ENCODE measurements at places on chromosomes 6 and 20. TPM values are rescaled to one million over a fixed set of nuclear protein-coding genes. Genes with fewer than 3 reads are reported as not detected.

DNA sequence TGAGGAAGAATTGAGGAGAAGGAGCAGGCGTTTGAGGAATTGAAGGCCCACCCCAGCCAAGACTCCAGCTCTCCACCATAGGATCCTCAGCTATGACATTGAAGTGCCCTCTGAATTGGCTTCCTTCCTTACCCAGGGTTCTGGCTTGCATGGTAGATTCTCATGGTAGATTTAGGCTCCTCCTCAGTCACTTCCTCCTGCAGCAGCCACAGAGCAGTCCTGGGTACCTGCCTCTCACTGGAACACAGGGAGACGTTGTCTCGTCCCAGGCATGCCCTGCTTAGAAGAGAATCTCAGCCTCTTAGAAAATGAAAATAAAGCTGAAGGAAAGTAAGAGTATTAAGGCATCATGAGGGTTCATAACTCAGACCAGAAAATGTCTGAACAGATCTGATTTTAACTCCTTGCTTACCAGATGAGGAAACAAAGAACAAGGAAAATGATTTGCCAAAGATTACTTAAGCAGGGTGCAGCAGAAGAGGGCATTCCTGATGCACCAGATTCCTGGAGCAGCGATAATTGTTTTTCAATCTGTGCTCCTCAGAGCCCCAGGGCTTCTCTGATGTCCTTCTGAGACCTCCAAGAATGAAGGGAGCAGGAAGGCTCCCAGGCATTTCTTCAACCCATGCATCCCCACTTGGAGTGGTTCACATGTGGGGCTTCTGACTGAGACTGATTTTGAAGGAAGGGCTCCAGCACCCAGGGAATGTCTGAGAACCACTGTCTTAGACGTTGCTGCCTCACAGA lies 219.8 kb downstream of the HIVEP2 start:
- H3K4me1 ChIP-seq, result peaks cover 42% of the 10 kb centered on the region
- DNase-seq, result no peak
- H3K36me3 ChIP-seq, result no peaks in the 10 kb centered on the region
- H3K27me3 ChIP-seq, result no peaks in the 10 kb centered on the region

GRCh38 chr20:3430376-3431069 lies 23.1 kb upstream of the DNAAF9 start:
- no peaks in the 10 kb centered on the region for H3K27me3 ChIP-seq
- no peaks in the 10 kb centered on the region for H3K4me1 ChIP-seq

GRCh38 chr20:64084685-64085152 lies 521 bp upstream of the LKAAEAR1 start:
- H3K4me1 ChIP-seq, result no peaks in the 10 kb centered on the region
- H3K27ac ChIP-seq, result no peak overlapping the region
- no peak for DNase-seq
- H3K4me3 ChIP-seq, result no peak overlapping the region

GRCh38 chr6:109313139-109313538 lies 69.1 kb downstream of the CD164 start:
- H3K4me1 ChIP-seq, result peaks cover 7% of the 10 kb centered on the region
- no peak overlapping the region for H3K27ac ChIP-seq
- no peaks in the 10 kb centered on the region for H3K27me3 ChIP-seq

- H3K27me3 ChIP-seq, result peaks cover 7% of the 10 kb centered on the region
- no peak overlapping the region for H3K27ac ChIP-seq
- H3K4me3 ChIP-seq, result no peak overlapping the region
- 0 out of 2 replicates have a peak, but pooled peaks cover 5% of the 10 kb centered on the region for H3K4me1 ChIP-seq
- DNase-seq, result no peak
These were observed 113.2 kb downstream of the GPX5 start for GRCh38 chr6:28638787-28639430.

- H3K27ac ChIP-seq, result peak overlapping the region; percentile 86
- H3K36me3 ChIP-seq, result no peaks in the 10 kb centered on the region
- no peaks in the 10 kb centered on the region for H3K27me3 ChIP-seq
- H3K4me3 ChIP-seq, result no peak overlapping the region
- DNase-seq, result peak; percentile 95
- H3K4me1 ChIP-seq, result peaks cover 72% of the 10 kb centered on the region
These were observed 287.6 kb downstream of the ESR1 start for GRCh38 chr6:152094992-152095592.

DNA sequence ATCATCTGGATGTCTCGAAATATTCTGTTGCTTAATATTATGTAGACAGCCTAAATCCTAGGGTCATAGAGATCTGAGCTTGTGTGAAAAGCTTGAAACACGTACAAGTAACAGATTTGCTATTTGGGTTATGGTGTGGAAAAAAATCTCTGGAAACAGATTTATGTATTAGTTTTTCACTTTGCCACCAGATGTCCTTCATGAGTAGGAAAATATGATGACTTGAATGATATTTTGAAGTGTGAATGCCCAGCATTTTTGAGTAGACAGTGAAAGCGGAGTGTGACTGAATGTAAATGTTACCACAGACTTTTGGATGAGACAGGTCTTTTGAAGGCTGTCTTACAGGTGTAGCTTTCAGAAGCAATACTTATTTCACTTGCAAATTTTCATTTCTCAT lies 4.2 kb upstream of the BMP6 start:
- H3K4me1 ChIP-seq, result peaks cover 6% of the 10 kb centered on the region
- H3K27ac ChIP-seq, result no peak overlapping the region
- no peak overlapping the region for H3K4me3 ChIP-seq
- no peaks in the 10 kb centered on the region for H3K36me3 ChIP-seq
- H3K27me3 ChIP-seq, result 0 out of 2 replicates have a peak, but pooled peaks cover 4% of the 10 kb centered on the region

DNA sequence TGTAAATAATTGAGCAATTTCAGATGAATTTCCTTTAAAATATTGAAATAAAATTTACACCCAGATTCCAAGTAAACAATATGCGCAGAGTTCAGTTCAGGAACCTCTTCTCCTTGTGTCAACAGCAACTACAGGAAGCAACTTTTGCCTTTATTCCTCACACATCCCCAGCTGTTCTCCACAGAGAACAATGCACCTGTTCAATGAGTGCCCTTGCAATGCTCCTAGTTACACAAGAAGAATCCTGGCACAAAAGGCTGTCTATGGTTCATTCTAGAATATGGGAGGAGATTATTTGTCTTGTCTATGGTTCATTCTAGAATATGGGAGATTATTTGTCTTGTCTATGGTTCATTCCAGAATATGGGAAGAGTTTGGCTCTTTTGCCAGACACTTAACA lies 454.9 kb downstream of the BTBD3 start:
- H3K4me1 ChIP-seq, result no peaks in the 10 kb centered on the region
- no peaks in the 10 kb centered on the region for H3K27me3 ChIP-seq
- H3K27ac ChIP-seq, result no peak overlapping the region
- no peak overlapping the region for H3K4me3 ChIP-seq

- no peak for DNase-seq
- H3K4me3 ChIP-seq, result no peak overlapping the region
- peaks cover 31% of the 10 kb centered on the region for H3K4me1 ChIP-seq
- H3K27ac ChIP-seq, result no peak overlapping the region
- no peaks in the 10 kb centered on the region for H3K36me3 ChIP-seq
- H3K27me3 ChIP-seq, result no peaks in the 10 kb centered on the region
These were observed 28.1 kb upstream of the AKIRIN2 start for GRCh38 chr6:87729965-87730719.

FAXC gene
- total RNA-seq, result 3.3 TPM

MEP1A gene
- total RNA-seq, result not detected

DYNLT2 gene
- 1.4 TPM for total RNA-seq

GPX5 gene
- not detected for total RNA-seq

RCAN2 gene
- 0.44 TPM for total RNA-seq

GTSF1L gene
- not detected for total RNA-seq

PHACTR1 gene
- total RNA-seq, result not detected

Data from PC-9 (cell line).